A172 (cell line): ENCODE measurements at places on chromosomes 3 and 15. TPM values are rescaled to one million over a fixed set of nuclear protein-coding genes. Genes with fewer than 3 reads are reported as not detected.

The DNAJC13 gene
- total RNA-seq: 59.1 and 68.7 TPM in 2 replicates

GRCh38 chr15:88656760-88657221, 18.0 kb downstream of the ISG20 start:
- no peak for DNase-seq

- no peak for DNase-seq
These were observed 221.4 kb downstream of the NR1D2 start for GRCh38 chr3:24166515-24166914.

The ALDH1L1 gene
- total RNA-seq: 0.50 TPM in 1 of 2 replicates, not detected in the other

DNA sequence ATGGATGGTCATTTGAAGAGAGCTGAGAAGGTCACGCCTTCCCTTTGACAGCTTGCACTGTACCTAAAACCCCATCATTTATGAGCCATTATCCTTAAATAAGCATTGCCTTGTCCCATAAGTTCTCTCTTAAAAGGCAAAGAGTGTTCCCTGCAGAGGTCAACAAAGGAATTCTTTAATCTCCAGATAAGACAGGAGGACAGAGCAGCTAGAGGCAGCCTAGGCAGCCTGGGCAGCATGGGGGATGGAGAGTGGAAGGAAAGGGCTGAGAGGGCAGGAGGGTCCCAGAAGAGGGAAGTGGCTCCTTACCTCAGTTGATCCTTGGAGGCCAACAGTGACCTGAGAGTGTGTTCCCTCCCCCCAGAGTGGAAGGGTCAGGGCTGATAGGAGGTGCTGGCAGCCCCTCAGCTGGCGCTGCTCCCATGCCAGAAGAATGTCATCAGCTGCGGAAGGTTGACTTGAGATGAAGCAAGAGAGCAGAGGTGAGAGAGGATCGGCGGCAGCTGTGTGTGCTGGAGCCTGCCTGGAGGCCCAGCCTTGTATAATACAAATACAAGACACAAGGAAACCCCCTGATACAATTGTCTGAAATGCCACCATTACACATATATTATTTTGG, 12.8 kb downstream of the KBTBD13 start:
- no peak for DNase-seq

DNA sequence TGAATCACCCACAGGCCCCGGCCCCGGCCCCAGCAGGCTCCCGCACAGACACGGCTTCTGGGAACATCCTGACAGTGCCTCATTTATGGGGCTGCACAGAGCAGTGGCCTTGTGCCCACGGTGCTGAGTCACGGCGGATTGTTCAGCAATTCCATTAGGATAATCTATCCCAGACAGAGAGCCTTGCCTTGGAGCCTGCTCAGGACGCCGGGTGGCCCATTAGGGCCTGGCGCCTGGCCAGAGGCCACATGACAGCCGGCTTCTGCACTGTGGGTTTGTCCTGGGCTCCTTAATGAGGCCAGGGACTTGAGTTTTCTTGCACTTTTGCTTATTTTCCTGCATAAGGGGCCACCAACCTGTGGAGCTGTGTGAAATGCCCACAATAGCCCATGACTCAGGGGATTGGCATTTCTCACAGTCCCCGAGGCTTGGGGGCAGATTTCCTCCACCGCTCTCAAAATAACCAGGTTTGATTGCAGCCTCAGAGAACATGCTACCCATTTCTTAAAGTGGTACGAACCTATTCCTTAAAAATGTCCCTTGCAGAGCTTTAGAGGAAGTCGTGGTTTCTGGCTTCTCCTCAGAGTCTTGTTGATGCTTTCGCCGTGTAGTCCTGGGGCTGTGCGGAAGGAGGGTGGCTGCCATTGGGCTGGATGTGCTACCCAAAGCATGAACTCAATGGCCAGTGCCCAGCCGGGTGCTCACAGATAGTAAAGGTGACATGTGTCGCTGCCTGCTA, 19.0 kb downstream of the SYNM start:
- peak; percentile 97 for DNase-seq

DNA sequence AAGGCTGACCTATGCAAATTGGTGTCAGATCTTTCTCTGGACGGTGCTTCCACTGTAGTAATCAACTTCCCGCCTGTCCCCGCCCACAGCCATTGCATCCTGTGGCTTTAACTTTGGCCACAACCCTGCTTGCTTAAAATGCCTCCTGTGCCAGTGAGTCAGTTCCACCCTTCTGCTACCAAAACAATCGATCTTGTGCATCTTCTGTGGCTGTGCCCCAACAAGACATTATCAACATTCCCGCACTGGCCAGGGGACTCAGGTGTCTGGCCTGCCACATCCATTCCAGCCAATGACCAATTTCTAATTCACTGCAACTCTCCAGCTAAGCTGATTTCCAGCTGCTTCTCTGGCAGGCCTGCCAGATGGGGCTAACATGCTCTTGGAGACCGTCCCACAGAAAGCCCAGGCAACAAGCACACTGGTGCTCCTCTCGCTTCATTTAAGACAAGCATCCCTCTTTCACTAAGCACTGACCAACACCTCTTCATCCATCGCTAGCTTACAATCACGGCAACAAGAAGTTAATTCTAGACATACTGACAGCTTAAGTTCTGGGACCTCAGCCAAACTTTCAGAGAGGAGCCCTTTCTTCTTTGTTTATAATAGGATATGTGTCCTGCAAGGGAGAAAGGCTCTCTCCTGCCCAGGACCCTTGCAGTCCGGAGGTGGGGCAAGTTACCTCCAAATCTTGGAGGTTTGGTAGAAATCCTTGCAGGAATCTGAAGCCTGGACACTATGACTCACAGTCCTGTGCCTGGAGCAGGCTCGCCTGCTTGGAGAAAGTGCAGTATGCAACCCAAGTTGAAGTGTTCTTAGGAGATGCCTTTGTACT, 6.7 kb downstream of the CA12 start:
- DNase-seq: peak; percentile 60

DNA sequence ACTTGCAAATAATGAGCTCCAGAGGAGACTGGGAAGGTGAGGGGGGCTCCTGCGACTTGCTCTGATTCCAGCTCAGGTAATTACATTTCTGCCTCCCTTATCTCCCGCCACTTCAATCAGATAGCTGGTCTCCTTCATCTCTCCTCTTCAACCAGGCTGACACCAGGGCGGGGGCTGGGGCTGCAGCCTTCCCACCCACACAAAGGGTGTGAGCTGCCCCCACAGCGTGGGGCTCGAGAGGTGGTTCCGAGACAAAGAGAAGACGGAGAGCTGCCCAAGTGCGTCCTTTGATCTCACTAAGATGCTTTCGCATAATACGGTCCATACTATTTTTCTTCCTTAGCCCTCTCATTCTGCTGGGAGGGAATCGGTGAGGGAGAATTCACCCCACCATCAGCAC, 139.7 kb downstream of the NSMCE3 start:
- no peak for DNase-seq

DNA sequence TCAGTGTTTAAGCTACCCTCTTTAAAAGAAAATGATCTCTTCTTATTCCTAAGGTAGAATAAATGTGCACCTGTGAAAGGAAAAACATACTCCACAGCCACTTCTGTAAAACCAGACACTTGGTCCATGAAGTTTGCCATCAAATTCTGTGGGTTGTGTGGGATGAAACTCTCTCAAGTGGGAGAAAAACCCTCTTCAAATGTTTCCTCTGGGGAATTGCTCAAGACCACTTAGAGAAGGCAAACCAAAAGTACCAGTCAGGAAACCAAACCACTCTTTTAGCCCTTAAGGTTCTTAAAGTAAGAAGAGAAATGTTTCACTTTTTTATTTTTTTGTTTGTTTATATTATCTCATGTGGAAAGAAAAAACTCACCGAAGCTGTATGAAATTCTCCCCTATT, 1.2 kb downstream of the COL8A1 start:
- DNase-seq: no peak

The GCNT3 gene
- 1.5 and 2.6 TPM in 2 replicates for total RNA-seq

The TCTA gene
- 45.8 and 58.0 TPM in 2 replicates for total RNA-seq

GRCh38 chr15:74135041-74135565, 4.7 kb downstream of the ISLR2 start:
- DNase-seq: no peak

GRCh38 chr15:81229586-81229985, 32.9 kb downstream of the IL16 start:
- no peak for DNase-seq

The STAC gene
- total RNA-seq: 1.1 and 1.2 TPM in 2 replicates

GRCh38 chr3:133964547-133964946, 65.2 kb downstream of the SLCO2A1 start:
- DNase-seq: peak; percentile 26

DNA sequence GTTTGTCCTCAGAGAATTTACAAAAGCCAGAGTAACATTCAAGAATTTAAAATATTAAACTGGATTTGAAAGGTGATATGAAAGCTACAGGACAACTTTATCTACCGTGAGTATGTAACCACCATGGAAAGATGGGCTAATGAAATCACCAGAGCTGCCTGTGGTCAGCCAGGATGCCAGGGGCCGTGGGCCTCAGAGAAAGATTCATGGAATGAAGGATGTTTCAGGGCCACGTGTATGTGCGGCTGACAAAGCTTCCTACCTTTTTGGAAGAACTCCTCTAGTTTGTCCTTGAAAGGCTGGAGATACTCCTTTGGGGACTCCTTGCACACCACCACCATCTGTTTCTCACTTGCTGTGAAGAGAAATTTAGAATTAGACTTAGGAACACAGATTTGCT, 138.9 kb downstream of the GREM1 start:
- DNase-seq: peak; percentile 47

The HESX1 gene
- total RNA-seq: 1.1 TPM in 1 of 2 replicates, not detected in the other

GRCh38 chr3:72388117-72388516, 460.1 kb downstream of the SHQ1 start:
- no peak for DNase-seq

- peak; percentile 90 for DNase-seq
These were observed at the start of gene CHD2 for GRCh38 chr15:92899948-92900730. Gene CHD2 (plus strand): TSS chr15:92900324. CDS start chr15:92901238, 914 bp downstream.

The SAMMSON gene
- total RNA-seq: 0.12 and 0.84 TPM in 2 replicates

GRCh38 chr15:25051399-25052154, 96.8 kb downstream of the SNRPN start:
- no peak for DNase-seq

DNA sequence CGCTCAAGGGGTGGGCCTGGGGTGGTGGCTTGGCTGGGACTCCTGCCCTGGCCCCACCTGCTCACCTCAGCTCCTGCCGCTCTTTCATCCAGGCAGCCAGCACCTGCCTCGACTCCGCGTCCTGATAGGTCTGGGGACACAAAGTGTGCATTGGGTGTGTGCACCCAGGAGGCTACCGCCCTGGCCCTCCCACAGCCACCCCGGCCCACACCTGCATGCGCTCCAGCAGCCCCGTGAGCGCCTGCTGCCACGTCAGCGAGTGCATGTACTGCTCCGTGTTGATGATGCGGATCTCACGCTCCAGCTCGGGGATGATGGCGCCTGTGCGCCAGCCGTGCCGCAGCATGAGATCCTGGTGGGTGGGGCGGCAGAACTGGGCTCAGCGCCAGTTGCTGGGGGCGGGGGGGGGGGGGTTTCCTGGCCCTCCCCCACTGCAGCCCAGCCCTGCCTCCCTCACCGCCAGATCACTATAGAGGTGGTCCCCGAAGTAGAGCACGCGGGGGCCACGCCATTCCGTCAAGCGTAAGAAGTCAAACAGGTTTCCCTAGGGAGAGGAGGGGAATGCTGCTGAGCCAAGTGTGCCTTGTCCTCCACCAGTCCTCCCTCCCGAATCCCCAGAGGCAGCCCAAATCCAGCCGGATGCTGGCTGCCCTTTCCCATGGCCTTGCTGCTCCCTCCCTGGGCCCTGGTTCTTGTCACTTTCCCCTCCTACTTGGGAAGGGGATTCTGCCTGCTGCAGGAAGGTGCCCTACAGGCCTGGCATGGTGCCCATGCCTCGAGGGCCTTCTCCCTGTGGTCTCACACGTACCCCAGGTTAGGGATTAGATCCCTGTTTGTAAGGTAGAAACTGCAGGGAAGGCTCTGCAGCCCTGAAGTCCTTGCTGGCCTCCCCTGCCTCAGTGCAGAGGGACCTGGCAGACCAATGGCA, 8.6 kb downstream of the NT5DC2 start:
- no peak for DNase-seq

- no peak for DNase-seq
These were observed 111.0 kb upstream of the TGFBR2 start for GRCh38 chr3:30495172-30496065.

The FBXL2 gene
- total RNA-seq: 30.4 and 33.1 TPM in 2 replicates

DNA sequence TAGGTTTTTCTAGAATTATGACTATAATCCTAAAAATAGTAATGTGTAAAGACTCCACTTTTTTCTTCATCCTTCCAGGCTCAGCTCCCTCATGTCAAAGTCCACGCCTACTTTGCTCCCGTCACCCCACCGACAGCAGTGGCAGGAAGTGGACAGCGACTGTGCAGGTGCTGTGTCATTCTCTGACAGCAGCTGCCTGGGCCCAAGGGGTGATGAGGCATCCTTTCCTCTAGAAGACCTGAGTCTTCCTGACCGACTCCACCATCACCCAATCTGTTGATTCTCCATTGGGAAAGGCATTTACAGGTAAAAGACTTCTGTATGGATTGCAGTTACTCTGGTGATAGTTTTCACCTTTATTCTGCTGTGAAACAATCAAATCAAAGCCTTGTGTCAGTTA, 54.8 kb downstream of the UBP1 start:
- peak; percentile 60 for DNase-seq

GRCh38 chr3:16236030-16236639, 28.6 kb downstream of the DPH3 start:
- no peak for DNase-seq

- no peak for DNase-seq
These were observed 143.0 kb upstream of the PRR23C start for GRCh38 chr3:139187648-139188047.

GRCh38 chr3:103385961-103386656, 951.3 kb downstream of the ZPLD1 start:
- DNase-seq: no peak

GRCh38 chr15:35784745-35785144, 238.8 kb upstream of the DPH6 start:
- no peak for DNase-seq

GRCh38 chr15:81002009-81002330, 1.2 kb downstream of the TLNRD1 start:
- DNase-seq: no peak

The PLCB2 gene
- total RNA-seq: not detected in 2 replicates

DNA sequence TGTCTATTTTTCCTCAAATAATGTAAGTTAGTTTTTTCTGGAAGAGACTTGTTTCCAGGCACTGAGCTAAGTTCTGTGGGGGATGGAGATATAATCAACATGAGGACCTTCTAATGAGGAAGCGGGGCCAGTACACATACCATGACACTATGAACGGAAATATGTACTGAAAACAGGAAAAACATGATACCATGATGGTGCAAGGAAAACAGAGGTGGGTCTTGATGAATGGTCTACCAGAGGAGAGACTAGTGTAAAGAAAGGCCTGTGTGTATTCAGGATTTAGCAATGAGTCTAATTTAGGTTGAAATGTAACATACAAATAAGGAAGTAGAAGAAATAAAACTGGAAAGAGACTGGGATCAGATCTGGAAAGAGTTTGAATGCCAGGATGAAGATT, 38.9 kb upstream of the TPRG1 start:
- no peak for DNase-seq

DNA sequence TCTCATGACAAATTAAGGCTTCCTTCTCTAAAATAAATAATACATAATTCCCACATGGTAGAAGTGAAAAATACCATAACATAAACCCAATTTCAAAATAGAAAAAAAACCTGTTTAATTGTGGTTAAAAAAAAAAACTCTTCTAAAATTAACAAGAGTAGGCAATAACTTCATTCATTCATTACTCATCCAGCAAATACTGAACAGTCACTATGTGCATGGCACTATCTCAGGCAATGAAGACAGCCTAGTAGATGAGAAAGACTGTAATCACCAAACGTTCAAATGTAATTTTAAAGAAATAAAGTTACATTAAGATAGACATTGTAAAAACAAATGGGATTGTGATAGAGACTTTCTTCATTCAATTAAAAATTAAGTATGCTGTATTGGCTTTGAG, 43.4 kb downstream of the TFDP2 start:
- DNase-seq: no peak

- DNase-seq: no peak
These were observed 165.8 kb upstream of the STAC start for GRCh38 chr3:36214460-36214859.
